Muscle of leg (tissue), 16 donors: ENCODE measurements at places on chromosomes 16 and 17. TPM values are rescaled to one million over a fixed set of nuclear protein-coding genes. Genes with fewer than 3 reads are reported as not detected.

The SULT1A4 gene
- total RNA-seq: 7.4 TPM

DNA sequence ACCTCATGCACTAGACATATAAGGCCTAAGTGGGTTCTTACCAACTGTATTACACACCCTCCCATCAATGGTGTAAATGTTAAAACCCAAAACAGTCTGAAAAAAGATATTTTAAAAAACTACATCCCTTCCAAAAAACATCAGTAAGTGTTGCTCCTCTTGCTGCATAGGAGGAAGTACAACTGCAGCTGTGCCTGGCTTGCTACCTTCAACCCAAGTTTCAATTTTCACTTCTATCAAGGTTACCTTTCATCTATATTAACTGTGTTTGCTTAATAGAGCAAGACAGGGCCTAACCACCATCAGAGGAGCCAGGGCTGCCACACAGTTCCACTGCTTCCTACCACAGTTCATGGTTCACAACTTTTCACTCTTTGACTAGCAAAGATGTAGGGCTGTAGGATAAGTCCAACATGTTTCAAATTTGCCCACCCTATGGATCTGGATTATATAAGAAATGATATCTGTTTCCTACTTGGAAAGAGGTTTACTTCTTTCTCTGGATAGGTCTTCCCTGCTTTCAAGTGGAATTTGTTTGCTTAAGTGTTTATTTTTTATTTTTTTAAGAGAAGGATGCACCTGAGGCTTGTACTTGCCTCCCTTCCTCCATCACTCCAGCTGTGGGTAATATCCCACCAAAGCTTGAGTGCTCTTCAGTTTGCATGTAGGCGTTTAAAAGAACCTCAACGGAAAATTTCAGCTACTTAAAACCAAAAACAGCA lies 56.7 kb downstream of the GRB7 start:
- no peak for DNase-seq

GRCh38 chr17:60743799-60744198 lies 66.1 kb downstream of the BCAS3 start:
- peak; percentile 28 for DNase-seq

- DNase-seq: no peak
Measured at GRCh38 chr17:60529806-60530205, 3.8 kb upstream of the APPBP2 start.

The NHERF2 gene
- 22.1 TPM for total RNA-seq
